ENCODE measurements at places on chromosomes 6 and 20.
A peak's percentile ranks its signal among the peaks of the same experiment; 100 is the strongest.

DNA sequence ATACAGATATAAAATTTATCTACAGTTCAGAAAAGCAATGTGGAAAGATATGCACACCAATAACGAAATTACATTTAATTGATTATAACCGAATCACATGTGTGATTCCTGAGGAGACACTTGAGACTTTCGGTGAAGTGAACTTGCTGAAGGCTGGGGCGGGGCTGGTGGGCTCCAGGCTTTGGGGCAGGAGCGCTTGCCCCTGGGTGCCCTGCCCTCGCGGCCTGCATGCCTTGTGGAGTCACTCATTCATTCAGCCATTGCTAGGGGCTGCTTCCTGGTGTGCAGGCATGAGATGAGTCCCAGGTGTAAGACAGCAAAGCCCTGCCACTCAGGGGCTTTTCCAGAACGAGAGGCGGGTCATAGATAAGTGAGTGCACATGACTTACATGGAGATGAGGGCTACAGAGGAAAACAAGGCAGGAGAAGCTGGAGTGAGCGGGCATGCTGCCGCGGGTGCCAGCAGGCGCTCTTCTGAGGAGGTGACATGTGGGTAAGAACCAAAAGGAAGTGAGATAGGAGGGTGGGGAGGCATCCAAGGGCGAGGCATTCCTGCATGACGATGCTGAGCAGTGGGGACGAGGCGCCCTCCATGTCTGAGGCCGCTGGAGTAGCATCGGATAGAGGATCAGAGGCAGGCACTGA lies 88.7 kb downstream of the BMP7 start:
- DNase-seq: no peak

DNA sequence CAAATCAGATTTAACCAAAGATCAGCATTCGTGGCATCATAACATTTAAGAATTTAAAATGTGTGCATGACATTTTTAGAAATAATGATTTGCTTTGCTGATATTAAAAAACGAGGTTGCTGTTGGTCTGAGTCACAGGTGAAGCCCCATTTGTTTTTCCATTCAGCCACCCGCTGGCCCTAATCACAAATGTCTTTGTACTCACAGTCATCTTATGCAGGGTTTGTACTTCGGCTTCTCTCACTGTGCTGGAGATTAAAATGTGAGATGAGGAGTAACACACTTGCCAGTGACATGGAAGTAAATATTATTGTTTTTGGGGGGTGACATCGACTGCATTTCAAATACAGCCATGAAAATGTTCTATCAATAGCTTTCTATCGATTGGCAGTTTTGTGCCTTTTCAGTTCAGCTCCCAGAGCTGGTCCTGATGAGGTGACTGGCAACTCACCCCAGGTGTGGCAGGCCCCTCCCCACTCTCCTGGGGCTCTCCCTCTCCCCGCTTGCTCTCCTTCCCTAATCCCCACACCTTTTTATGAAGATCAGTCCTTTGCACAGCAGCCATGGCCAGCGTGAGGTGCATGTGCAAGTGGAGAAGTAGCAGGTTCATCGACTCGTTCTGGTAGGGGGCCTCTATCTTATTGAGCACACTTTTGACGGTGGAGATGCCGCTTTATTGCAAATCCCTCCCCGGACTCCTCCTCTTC lies 58.8 kb upstream of the FUCA2 start:
- no peak for DNase-seq

- DNase-seq: no peak
These were observed 3.4 kb downstream of the KCNB1 start for GRCh38 chr20:49478754-49479689.

DNA sequence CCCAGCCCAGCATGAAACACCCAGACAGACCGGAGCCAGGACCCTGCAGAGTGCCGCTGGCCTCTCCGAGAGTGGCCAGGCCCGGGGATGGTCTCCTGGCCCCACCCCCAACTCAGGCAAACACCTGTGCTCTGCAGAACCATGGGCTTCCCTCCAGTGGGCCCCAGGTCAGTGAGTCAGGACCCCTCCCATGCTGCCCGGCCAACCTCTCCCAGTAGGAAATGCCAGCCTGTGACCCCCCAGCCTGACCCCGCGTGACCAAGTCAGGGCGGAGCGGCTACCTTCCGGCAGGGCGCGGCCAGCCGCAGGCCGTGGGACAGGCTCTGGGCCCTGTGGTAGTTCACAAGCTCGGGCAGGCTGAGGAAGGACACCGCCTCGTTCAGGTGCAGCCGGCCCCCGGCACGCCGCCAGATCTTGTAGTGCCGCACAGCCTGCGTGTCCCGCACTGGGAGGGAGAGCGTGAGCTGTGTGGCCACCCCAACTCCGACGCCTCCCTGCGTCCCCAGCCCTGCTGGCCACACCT lies 3.2 kb downstream of the PTK6 start:
- no peak for DNase-seq

- no peak for DNase-seq
These were observed 18.5 kb downstream of the POM121L2 start for GRCh38 chr6:27293436-27294098.

DNA sequence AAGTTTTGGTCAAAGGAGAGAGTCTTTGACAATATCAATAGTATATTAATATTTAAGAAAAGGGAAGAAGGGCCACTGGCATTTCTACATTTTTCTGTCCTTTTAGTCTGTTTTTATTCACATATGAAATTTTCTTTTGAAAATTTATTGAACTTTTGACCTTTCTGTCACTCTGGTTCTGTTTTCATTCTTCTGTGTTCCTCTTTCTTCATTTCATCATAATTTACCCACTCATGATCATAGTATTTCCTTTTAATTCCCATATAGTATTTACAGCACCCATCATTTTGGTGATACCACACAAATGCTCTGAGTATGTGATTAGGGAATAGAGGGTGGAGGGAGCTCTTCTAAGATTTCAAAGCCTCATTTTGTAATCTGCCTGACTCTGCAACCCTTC lies 142.8 kb downstream of the GJA1 start:
- peak; percentile 64 for DNase-seq

DNA sequence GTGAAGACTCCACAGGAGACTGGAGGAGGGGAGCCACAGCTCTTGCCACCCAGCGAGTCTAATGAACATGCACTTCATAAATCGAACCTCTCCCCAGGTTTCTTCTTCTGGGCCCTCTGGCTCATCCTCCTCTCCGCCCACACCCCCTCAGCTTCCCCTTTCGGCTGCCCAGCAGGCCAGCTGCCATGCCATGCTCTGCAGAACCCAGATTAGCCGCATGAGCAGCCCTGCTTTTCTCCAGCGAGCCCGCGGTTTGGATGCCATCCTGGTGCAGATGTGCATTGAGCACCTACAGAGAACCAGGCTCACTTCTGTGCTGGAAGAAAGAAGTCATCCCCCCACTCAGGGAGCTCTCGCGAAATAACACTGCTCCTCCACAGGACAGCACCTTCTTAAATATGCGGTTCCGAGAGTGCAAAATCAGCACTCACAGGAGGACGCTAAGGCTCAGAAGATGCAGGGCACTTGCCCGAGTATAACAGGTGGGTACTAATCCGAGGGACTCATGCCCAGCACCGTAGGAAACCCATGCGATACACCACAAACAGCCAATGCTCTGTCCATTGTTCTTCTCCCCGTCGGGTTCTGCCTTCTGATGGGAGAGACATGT lies 143.0 kb upstream of the THBS2 start:
- DNase-seq: no peak

GRCh38 chr6:32943864-32944649 lies 3.2 kb upstream of the HLA-DMB start:
- DNase-seq: peak; percentile 93

DNA sequence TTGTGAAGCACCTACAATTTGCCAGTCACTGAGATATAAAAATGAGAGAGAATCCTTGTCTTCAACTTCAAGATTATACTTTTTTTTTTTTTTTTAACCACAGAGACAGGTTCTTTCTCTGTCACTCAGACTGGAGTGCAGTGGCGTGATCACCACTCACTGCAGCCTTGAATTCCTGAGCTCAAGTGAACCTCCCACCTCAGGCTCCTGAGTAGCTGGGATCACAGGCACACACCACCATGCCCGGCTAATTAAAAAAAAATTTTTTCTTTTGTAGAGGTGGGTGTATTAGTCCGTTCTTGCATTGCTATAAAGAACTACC lies 51.6 kb upstream of the PMEPA1 start:
- no peak for DNase-seq

GRCh38 chr6:7445101-7445500 lies 55.5 kb downstream of the RIOK1 start:
- no peak for DNase-seq

- no peak for DNase-seq
These were observed 150.4 kb upstream of the QKI start for GRCh38 chr6:163263998-163264661.

- no peak for DNase-seq
These were observed 326.5 kb upstream of the RUNX2 start for GRCh38 chr6:45001663-45002062.

DNA sequence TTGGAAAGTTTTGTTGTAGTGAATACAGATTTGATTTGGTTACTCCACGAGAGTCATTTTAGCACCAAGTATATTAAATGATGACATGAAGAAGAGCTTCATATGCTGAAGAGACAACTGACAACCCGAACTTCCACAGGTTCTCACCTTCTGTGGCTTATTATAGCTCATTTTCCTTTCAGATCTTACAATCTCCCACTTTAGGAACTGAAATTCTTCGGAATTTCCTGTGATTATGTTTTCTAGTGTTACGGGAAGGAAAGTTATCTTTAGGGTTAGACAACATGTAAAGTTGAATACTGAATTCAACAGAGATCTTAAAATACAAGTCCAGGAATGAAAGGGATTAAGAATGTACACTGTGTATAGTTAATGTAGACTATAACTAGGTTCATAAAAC lies 49.6 kb upstream of the TXNDC5 start:
- DNase-seq: no peak

DNA sequence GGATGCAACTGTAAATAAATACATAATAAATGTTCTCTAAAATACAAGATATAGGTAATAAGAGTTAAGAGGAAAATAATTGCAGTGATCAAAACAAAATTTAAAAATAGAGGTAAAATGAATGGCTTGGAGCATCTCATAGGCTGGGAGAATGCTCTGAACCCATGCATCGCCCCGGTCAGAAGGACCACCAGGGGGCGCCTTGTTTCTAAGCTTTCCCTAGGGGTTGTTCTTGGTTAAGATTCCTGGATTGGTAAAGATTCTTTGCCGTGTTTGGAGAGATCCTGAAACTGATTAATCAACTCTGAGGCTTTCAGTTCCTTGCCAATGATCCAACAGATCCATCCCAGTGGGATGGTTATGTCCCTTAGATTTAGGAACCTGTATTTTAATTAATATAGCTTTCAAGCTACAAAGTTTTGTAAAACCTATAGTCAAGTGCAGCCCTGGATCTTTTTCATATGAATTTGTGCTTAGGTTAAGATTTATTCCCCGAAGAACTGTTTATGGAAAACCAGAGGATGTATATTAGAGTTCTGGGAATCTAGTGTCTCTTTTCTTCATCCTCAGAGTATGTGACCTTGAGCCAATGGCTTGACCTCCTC lies 45.3 kb upstream of the PRELID3B start:
- peak; percentile 77 for DNase-seq

- DNase-seq: peak; percentile 75
These were observed 544 bp downstream of the SMIM29 start for GRCh38 chr6:34248198-34248726.

GRCh38 chr20:1830240-1830639 lies 65.0 kb upstream of the SIRPA start:
- no peak for DNase-seq

GRCh38 chr6:7409740-7410139 lies 20.1 kb downstream of the RIOK1 start:
- no peak for DNase-seq

DNA sequence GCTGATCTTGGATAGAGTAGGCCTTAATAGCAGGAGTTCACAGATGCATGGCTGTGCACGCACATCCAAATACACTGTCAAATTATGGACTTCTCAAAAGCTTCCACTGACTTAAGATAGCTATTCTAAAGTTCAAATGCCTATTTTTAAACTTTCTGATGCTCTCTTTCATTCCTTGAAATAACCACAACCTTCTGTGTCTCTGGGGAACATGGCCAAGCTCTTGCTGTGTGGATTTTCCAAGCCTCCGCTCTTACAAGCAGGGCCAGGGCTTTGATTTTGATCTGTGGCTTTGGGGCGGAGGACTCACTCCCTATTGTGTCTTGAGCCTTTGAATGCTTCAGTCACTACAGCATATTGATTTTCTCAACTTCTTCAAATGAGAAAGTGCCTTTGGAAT lies 35.7 kb upstream of the SNRPB2 start:
- no peak for DNase-seq

- DNase-seq: peak; percentile 41
These were observed 35.8 kb upstream of the IFNGR1 start for GRCh38 chr6:137254966-137255365.

DNA sequence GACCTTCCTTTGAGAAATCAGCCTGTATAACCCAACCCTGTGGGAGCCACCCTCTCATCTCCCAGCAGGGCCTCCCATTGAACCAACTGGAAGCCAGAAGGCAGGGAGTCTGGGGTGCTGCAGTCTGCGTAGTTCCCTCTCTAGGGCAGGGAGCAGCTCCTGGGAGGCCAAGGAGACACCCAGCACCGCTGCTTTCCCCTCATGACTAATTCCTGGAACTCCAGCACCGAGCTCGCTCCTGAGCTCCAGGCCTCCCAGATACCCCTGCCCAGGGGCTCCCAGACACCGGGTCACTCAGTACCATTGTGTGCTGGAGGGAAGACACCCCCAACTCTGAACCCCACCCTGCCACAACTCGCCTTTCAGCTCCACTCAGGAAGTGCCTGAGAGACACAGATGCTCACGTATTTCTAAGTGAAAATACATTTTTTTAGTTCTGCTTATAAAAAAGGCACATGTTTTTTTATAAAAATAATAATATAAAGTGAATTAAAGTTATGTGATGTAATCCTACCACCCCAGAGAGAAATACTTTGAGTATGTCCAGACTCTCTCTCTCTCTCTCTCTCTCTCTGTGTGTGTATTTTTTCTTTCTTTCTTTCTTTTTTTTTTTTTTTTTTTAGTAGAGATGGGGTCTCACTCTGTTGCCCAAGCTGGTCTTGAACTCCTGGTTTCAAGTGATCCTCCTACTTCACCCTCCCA lies 17.5 kb downstream of the PIM1 start:
- peak; percentile 84 for DNase-seq

DNA sequence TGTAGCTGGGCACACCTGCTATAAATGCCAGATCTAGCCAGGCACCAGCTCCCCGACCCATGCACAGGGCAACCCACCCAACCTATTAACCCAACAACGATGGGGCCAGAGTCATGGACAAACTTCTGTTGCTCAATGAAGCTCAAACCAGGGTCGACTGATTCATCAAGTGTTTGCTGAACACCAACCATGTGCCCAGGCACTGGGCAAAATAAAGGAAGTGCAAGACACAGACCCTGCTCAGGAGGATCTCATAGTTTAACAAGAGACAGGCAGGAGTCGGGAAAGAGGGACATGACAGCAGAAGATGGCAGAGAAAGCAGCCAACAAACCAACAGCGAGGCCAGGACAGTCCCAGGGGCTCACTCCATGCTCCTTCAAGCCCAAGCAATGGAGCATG lies 18.8 kb downstream of the KCNK5 start:
- peak; percentile 65 for DNase-seq

GRCh38 chr20:61733891-61734732 lies 331.6 kb downstream of the TAF4 start:
- no peak for DNase-seq

Data from inflammatory macrophage (primary cell).